Brain (organoid and tissue), 16 donors: ENCODE measurements at places on chromosomes 7 and 10.

DNA sequence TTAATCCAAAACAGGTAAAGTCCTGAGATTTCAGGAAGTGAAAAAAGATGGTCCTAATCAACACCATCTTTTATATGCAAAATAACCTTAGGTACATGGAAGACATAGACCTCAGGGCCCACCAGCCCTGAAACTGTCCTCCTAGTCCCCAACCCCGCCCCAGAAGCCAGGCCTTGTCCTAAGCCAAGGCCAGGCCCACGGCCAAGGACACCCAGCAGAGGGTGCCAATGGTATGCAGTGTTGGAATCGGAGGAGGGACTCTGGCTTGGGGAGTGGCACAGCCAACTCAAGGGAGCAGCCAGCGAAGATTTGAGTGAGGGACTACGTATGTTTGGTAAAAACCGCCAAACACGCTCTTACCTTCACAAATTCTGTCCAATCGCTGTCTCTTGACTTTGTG lies 96.7 kb downstream of the ZRANB1 start:
- DNase-seq: no peak

DNA sequence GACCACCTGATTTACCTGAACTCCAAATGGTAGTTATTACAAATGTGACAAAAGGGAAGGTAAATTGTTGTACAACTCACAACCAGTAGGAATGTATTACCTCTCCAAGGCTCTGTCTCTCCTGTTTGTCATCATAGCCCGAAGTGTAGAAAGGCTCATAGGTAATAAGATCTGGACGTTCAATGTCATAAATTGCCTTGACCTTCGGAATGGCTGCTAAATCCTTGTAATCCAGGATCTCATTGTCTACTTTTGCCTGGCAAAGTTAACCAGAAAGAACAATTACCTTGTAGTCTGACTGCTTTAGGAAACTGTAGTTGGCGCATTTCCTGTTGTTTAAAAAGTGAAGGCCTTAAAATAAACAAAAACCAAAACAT lies 68.6 kb upstream of the AFAP1L2 start:
- DNase-seq: no peak

GRCh38 chr10:74787457-74787856 lies 38.9 kb upstream of the KAT6B start:
- DNase-seq: no peak

DNA sequence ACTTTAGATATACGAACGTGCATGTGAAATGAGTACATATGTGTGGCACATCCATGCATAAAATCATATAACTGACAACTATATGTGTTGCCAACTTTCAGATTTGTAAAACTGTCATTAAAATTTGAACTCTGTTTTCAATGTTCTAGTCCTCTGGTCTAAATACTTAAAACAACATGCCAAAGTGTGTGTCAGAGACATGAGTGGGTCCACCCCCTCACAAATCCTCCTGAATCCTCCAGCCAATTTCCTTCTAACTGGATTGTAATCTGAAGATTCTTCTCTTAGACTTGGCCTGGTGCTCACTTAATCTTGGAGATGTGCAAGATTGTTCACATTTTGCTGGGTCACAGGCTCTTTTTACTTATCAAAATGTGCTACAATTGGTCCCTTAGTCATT lies 184.1 kb downstream of the RELN start:
- no peak for DNase-seq

- DNase-seq: peak; percentile 49
Measured at GRCh38 chr10:72315611-72316385, 38.9 kb downstream of the DNAJB12 start.

- peak; percentile 87 for DNase-seq
Measured at GRCh38 chr7:19713676-19714075, 4.8 kb upstream of the POLR1F start.

- no peak for DNase-seq
Measured at GRCh38 chr10:102702742-102703141, 11.5 kb downstream of the ARL3 start.

DNA sequence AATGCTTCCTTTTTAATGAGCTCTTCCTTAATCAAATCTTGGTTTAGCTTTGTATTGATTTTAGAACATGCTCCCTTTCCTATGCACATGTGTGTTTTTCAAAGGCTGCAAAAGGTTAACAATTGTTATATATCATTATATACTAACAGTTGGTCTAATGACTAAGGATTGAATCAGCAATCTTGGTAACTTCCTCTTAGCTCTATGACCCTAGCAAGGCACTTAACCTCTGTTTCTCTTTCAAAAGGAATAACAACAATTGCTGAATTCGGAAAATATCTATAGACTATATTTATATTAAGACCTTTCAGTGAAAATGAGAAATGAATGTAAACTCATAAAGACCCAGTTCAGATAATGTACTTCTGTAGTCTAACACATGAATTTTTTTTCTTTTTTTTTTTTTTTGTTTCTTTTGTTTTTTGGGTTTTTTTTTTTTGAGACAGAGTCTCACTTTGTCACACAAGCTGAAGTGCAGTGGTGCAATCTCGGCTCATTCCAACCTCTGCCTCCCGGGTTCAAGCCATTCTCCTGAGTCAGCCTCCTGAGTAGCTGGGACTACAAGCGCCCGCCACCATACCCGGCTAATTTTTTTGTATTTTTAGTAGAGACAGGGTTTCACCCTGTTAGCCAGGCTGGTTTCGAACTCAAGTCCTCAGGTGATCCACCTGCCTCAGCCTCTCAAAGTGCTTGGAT lies 48.8 kb downstream of the HOXA1 start:
- no peak for DNase-seq

- no peak for DNase-seq
Measured at GRCh38 chr10:85917601-85918000, 449.0 kb downstream of the GRID1 start.

- DNase-seq: no peak
Measured at GRCh38 chr7:2711895-2712675, 24.1 kb downstream of the AMZ1 start.

GRCh38 chr7:114708646-114709045 lies 213.2 kb upstream of the MDFIC start:
- no peak for DNase-seq

DNA sequence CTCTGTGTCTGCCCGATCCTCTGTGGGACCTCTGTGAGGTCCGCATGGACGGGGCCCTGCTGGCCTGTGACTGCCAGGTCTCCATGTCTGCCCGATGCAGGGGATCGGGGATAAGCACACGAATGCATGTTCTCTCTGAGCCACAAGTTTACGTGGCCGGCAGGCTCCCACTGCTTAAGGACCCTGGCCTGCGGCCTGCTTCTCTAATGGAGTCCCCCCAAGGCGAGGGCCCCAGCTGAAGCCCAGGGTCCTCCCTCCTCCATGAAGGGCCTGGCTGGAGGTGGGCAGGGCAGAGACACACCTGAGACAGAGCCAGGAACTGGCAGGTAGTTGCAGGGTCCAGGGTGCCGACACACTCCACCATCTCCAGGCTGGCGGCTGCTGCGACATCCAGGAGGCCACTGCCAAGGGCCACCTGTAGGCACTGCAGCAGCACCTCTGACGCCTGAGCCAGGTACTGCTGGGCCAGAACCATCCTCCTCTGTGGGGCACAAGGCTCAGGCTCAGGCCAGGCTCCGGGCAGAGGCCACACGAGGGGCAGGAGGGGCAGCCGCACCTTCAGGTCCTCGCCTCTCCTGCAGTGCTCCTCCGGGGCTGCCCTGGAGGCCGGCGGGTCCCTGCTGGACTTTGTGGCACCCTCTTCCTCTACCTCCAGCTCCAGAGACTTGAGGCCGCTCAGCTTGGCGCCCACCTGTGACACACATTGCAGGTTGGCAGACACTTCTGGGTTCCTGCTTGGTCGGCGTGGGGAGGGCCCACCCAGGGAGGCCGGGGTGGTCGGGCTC lies 60.9 kb upstream of the NKX6-2 start:
- no peak for DNase-seq

DNA sequence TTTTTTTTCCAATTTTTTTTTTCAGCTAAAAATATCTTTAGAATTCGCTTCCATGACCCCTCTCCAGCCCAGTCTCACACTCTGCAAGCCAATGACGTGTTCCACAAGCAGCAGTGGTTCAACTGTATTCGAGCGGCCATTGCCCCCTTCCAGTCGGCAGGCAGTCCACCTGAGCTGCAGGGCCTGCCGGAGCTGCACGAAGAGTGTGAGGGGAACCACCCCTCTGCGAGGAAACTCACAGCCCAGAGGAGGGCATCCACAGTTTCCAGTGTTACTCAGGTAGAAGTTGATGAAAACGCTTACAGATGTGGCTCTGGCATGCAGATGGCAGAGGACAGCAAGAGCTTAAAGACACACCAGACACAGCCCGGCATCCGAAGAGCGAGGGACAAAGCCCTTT lies 42.8 kb downstream of the CALML5 start:
- DNase-seq: no peak

- DNase-seq: no peak
Measured at GRCh38 chr10:131091682-131092081, 219.8 kb downstream of the TCERG1L start.

GRCh38 chr10:32980558-32981468 lies 22.8 kb upstream of the ITGB1 start:
- peak; percentile 92 for DNase-seq

DNA sequence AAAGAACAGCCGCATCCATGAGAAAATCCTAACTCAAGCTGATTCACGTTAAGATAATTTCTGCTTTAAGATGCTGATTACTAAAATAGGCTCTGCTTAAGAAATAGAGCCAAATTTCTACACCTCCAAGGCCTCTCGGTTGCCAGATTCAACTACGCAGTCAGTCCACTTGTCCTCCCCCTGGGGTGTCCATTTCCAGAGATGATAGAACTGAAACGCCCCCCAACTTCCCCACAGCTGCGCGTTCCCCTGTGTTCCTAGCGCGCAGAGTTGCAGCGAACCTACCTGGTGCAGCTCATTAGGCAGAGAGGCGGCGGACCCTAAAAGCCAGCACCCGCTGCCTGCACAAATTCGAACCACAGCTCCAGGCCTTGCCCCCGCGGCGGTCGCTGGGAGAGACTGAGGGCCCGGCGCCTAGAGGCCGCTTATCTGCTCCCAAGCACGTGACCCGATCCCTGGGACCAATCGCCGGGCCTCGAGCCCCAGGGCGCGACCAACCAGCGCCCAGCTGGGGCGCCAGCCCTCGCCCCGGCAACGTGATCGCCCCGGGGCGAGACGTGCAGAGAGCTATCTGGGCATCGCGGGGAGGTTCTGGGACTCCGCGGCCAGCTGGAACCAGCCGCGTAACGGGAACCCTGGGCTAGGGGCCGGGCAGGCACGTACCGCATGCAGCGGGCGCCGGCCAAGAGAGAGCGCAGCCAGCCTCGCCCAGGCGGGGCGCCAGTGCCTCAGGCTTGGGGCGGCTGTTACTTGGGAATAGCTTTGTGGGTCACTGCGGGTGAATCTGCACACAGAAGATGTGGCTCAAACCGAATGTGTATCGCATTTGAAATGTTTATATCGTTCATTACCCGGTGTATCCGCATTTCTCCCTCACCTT lies at the start of gene PPP1R3C:
Gene PPP1R3C, minus strand, starts transcription at position 401 of the 880 bp plus-strand sequence. Its CDS starts 102 bp downstream, at position 299.
- DNase-seq: peak; percentile 90

GRCh38 chr7:5633161-5634106 lies 148.0 kb downstream of the RNF216 start:
- peak; percentile 28 for DNase-seq

- no peak for DNase-seq
Measured at GRCh38 chr7:3109311-3109915, 65.7 kb upstream of the CARD11 start.
